Motor neuron (in vitro differentiated cells): ENCODE measurements at places on chromosomes 3 and 15.
A peak's percentile ranks its signal among the peaks of the same experiment; 100 is the strongest.

- ATAC-seq = no peak
These were observed 14.3 kb downstream of the ITIH4 start for GRCh38 chr3:52816199-52816598.

GRCh38 chr3:39601241-39601640 lies 133.8 kb downstream of the MOBP start:
- ATAC-seq = no peak

DNA sequence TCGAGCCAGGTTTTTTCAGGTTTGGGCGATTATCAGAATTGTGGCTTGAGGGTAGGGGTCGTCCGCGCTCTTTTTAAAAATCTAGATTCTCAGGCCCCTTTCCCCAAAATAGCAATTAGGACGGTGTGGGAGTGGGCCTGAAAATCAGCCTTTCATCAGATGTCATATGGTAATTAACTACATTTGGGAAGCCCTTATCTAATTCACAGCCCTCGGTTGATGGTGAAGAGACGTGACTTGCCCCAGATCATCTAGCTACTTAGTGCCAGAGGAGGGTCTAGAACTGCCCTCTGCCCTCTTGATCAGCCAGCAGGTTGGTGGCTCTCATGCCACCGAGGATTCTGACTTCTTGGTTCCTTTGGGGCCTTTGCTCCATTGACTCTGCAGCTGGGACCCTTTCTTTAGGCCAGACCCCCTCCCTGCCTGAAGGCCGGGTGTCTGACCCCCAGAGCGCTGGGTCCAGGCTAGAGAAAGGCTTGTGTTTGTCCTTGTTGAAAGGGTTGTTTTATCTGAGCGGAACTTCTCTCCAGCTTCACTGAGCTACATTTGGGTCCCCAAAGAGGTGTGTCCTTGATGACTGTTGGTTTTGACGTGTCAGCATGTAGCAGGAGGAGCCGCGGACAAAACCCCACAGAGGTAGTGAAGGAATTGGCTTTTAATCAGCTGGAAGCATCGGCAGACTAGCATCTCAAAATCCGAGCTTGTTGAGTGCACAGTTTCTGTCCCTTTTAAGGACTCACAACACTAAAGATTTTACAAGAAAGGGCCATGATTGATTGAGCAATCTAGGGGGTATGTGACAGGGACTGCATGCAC lies 857 bp downstream of the AEN start:
- no peak for ATAC-seq

DNA sequence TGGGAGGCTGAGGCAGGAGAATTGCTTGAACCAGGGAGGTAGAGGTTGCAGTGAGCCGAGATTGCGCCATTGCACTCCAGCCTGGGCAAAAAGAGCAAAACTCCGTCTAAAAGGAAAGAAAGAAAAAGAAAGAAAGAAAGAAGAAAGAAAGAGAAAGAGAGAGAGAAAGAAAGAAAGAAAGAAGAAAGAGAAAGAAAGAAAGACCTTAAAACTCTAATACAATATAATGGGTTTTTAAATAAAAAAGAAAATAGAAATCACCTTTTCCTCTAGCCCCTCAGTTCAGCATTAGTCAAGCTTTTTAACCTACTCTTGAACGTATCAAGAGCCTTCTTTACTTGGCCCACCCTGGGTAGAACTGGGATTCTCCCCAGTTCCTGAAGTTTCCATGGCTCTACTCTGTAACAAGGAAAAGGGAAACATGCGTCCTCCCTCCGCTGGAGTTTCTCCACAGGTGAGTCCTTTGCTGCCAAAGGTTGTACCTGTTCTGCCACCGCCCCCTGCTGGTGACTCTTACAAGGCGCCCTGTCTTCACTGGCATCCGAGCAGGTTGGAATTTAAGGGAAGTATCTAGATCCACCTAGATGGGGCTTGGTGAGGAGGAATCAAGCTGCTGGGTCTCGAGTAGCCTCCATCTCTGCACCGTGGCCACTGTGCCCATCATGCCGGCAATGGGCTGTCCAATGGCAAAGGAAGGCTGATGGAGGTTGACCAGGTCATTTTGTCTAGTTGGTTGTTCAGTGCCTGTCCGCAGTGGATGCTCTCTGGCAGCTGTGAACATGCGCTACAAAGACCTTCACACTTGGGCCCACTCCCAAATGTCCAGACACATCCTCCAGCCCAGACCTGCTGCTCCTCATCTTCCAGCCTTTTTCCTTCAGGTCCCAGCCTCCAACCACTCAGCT lies 20.6 kb upstream of the EPHB3 start:
- peak; percentile 41 for ATAC-seq

DNA sequence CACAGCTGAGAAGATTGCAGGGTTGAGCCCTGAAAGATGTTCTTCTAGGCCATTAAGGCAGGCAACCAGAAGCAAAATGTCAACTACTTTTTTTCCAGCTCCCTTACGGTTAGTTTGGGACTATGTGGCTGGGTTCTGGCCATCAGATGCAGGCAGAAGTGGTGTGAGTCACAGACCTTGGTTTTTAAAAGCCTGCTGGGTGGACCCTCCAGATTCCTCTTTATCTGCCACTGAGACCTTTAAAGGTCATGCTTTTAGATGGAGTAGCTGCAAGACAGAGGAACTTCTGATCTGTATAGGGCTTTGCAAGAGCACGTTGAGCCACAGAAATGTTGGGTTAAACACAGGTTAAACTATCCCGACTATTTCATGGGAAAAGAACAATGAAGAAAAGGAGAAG lies 102.9 kb downstream of the CHST2 start:
- no peak for ATAC-seq

DNA sequence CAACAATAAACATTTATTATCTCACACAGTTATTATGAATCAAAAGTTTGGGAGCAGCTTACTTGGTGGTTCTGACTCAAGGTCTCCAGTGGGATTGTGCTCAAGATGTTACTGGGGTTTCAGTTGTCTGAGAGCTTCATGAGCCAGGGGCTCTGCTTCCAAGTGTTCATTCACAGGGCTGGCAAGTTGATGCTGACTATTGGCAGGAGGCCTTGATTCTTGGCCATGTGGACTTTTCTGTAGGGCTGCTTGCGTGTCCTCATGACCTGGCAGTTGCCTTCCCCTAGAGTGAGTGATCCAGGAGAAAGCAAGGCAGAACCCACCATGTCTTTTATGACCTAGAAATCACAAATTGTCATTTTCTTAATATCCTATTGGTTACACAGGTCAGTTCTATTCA lies 87.2 kb upstream of the TNFAIP8L3 start:
- no peak for ATAC-seq

DNA sequence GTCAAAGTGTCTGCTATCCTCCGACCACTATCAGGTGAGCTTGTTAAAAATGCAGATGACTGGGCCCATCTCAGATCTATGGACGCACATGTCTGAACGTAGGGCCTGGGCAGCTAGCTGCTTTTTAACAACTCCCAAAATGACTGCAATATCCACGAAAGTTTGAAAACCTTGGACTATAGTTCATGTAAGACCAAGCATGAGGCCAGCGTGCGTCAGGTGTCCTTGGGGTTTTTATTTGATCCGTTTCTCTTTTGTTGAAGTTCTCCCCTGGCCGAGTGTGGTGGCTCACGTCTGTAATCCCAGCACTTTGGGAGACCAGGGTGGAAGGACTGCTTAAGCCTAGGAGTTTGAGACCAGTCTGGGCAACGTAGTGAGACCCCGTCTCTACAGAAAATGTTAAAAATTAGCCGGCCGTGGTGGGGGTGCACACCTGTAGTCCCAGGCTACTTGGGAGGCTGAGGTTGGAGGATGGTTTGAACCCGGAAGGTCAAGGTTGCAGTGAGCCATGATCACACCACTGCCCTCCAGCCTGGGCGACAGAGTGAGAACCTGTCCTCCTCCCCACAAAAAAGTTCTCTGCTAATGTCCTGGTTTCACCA lies 9.5 kb downstream of the SLC51A start:
- no peak for ATAC-seq

DNA sequence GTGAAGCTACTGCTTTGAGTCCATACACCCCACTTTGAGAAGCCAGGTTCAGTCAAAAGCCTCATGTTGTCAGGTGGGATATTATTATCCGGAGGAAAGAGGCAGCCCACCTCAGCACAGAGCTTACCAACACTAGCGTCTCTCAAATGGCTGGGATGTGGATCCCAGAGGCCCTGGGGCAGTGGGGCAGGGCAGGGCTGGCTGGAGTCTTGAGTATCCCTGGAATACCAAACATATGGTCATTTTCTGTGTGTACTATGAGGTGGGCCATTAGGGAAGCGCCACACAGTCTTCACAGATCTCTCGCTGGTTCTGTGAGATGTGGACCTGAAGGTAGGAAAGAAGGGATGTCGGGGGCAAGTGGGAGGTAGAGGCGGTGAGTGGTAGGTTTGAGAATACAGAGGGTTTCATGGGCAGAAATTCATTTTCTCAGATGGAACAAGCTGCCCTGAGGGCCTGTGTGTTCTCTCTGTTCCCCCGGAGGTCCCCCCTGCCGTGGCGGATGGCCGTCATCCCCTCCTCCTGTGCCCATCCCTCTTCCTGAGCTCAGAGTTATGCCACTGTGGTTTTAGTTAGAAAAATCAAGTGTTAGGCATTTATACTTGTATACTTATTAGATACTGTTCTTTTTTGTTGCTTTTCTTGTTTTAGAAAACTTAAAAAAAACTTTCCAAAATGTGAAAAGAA lies 66.4 kb downstream of the USP13 start:
- no peak for ATAC-seq

GRCh38 chr15:95440712-95441111 lies 889.8 kb upstream of the NR2F2 start:
- no peak for ATAC-seq

GRCh38 chr3:190485830-190486532 lies 27.9 kb upstream of the IL1RAP start:
- ATAC-seq = peak; percentile 70

DNA sequence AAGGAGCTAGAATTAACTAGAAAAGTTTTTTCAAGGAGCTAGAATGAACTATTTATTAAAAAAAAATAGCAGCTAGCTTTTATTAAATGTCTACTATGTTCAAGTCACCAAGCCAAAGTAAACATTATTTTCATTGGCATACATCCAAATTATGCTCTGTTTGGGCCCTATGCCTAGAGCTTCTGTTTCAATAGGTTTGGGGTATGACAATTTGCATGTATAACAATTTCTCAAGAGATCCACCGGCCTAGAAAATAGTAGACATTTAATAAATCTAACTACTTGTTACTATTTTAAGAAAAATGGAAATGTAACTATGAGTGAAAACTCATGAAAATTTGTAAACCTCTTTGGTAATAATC lies 8.0 kb downstream of the GABRR3 start:
- ATAC-seq = no peak

DNA sequence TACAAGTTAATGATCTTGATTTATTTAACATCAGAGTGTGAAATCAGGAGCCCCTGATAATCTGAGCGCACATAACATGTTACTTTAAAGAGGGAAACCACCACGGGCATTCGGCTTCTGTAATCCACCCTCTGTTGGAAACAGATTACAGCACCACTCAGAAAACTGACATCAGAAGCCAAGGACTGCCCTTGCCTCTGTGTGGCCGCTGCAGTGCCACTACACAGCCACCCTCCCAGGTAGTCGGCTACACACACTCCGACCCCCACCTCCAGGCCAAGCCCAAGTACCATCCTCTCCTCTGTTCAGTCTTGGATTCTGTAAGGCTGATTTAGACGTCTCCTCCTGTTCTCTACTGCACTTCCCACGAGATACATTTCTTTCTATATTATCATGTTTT lies 251.7 kb downstream of the GABRB3 start:
- peak; percentile 61 for ATAC-seq

DNA sequence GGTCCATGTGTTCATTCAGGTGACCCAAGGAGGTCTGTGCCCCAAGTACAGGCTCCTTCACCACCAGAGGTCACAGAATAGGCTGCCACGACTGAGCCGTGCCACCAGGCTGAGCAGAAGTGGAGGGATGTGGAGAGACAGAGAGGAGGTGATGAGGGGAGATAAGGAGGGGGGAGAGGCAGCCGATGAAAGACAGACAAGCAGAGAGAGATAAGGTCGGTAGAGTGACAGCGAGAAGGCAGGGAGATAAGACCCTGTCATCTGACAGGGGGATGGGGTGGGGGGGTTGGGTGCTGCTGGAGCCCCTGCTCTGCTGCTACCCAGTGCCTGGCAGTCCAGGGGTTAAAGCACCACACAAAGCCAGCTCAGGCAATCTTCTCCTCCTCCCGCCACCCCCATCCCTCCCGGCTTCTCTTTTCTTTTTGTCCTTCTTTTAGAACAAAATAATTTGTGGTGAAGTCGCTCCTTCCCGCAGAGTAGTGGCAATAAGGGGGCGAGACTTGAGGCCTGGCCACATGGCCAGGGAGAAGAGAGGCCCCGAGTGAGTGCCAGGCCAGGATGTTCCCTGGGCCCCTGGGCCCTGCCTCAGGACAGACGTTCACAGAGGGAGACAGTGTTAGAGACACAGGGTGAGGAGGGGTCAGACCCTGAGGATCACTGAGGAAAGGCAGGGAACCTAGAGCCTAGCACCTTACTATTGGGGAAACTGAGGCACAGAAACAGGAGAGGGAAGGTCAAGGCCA lies 67.9 kb downstream of the CACNA2D2 start:
- ATAC-seq = peak; percentile 57

- no peak for ATAC-seq
These were observed 380.5 kb upstream of the CFAP20DC start for GRCh38 chr3:59430341-59430740.

GRCh38 chr3:191216510-191216909 lies 17.5 kb downstream of the OSTN start:
- ATAC-seq = no peak

DNA sequence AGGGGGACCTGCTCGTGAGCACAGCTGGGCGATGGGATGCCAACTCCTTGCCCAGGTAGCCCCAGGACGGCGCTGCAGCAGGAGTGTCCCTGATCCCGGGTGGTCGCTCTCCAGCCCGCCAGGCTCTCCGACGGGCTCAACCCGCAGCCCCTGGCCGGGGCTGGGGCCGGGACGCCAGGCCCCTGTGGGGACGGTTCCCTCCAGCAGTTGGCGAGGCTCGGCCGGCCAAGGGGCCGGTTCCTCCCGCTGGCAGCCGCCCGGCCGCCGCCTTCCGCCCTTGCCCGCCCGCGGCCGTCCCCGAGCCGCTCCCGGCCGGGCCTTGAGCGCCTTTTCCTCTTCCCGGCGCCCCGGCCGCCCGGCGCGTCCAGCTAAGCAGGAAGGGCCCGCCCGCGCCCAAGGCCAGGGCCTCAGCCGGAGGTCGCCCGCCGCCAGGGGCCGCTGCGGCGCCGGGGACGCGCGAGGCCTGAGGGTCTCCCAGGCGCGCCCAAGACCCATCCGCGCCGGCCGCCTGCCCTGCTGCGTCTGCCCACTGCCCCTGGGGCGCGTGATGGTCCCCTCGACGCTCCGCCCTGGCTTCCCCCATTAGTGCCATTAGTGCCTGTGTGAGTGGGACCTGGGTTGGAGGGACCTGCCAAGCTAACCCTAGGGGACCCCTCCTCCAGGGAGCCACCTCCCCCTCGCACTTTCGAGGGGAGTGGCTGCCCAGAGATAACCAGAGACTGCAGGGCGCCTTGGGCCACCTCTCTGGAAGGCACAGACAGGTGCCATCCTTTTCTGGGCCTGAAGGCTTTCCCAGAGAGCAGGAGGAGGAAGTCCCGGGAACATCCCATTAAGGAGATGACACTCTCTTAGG lies 106.4 kb downstream of the FBLN2 start:
- ATAC-seq = peak; percentile 87

DNA sequence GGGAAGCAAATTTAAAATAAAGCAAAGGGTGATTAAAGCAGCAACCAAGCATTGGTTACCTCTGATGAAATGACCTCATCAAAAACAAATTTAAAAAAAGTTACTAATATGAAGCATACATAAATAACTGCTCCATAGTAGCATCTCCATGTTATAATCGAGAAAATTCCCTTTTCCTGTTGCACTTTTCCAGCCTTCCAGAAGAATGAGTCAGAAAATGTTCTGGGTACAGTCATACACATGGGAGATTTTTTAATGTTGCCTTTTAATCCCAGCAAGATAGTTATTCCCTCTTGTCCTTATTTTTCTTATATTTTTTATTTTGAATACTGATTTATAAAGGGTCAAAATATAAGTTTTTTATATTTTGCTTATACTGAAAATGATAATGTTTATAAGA lies 2.6 kb upstream of the TMCO5A start:
- ATAC-seq = no peak
